Naive thymus-derived CD8-positive, alpha-beta T cell (primary cell): ENCODE measurements at places on chromosomes 7 and 10.

GRCh38 chr7:41224063-41224763 is 478.7 kb downstream of the INHBA start:
- no peak for DNase-seq

- no peak for DNase-seq
Measured at GRCh38 chr10:34584164-34584563, 230.9 kb downstream of the PARD3 start.

- no peak for DNase-seq
Measured at GRCh38 chr7:155731380-155731779, 80.9 kb downstream of the SHH start.

GRCh38 chr10:9469663-9470205 is 1415.2 kb downstream of the GATA3 start:
- no peak for DNase-seq

DNA sequence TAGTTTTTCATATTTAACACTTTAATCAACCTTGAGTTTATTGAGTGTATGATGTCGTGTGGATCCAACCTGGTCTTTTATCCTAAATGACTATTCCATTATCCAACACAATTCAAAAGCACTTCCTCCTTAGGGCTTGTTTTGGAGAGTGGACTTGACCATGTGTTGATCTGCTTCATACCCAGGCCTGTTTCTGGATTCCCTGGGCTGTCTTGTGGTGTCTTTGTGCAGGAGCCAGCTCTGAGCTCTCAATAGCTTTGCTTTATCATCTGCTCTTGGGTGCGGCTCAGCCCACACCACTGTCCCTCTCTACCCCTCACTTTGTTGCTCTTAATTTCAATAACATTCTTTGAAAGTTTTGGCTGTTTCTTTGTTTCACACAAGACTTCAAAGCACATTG is 70.9 kb upstream of the CHST15 start:
- no peak for DNase-seq

- DNase-seq: no peak
Measured at GRCh38 chr10:93849593-93849992, 44.2 kb upstream of the SLC35G1 start.

- DNase-seq: no peak
Measured at GRCh38 chr10:131736321-131736980, 164.4 kb upstream of the PPP2R2D start.

GRCh38 chr10:26714415-26715136 is 17.1 kb downstream of the PDSS1 start:
- DNase-seq: no peak

DNA sequence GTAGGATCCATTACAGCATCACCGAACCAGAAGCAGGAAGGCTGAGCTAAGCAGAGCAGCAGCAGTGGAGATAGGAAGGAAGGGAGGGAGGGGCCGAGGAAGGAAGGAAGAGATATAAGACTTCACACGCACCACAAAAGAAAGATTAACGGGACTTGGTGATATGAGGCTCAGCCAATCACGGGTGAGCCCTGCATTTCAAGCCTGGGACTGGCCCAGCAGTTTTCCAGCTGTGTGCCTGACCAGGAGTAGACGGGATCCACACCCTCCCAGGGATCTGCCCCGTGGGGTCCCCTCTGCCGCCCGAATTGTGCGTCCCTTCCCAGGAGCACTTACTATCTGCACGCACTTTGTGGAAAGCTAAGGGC is 16.2 kb downstream of the ATG9B start:
- DNase-seq: peak; percentile 55

DNA sequence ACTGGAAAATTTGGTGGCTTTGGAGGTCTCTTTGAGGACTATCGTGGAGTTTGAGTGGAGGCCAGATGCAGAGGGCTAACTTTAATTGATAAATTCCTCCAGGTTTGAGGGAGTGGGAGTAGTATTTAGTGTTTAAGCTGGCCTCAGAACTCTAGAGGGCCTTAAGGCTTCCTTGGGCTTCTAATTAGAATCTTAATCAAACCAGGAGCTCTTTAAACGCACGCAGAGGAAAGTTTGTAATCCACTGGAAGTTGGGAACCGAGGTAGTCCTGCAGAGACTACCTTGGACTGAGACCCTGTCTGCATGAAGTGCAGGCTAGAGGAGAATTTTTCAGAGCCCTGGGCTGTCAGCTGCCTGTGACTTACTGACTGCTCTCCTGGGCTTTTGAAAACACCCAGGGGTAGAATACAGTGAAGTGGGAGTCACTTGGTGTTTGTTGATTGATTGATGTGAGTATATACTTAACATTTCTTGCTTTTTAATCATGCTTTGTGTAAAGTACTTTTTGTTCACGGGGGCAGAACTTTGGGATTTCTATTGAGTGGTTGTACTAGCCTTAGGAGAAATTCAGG is 5.9 kb downstream of the SPAG6 start:
- DNase-seq: no peak

- DNase-seq: no peak
Measured at GRCh38 chr10:88222881-88223280, 359.5 kb downstream of the PTEN start.

DNA sequence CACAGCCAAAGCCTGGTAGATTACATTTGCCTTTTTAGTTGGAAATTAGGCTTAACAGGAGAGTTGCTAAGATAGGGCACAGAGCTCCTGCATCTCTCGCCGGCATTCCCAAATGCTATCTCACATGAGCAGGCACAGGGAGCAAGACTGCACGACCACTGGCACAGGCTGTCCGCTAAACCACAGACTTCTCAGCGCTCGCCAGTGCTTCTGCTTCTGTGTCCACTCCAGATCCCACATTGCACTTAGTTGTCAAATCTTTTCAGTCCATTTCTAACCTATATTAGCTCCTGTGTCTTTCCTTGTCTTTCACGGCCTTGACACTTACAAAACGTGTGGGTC is 138.9 kb downstream of the EGFR start:
- no peak for DNase-seq

- no peak for DNase-seq
Measured at GRCh38 chr7:100673942-100674410, 436 bp downstream of the GNB2 start.

- DNase-seq: no peak
Measured at GRCh38 chr10:1180836-1181235, 124.7 kb downstream of the WDR37 start.

DNA sequence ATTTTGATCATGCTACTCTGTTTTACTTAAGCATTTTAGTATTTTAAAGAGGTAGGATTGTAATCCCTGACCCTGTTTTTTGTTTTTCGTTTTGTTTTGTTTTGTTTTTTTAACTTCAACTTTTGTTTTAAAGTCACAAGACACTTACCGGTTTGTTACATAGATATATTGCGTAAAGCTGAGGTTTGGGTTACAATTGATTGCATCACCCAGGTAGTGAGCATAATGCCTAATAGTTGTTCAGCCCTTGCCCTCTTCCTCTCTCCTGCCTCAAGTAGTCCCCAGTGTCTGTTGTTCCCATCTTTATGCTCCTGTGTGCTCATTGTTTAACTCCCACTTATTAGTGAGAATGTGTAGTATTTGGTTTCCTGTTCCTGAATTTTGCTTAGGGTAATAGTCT is 93.1 kb upstream of the TEX47 start:
- DNase-seq: no peak

DNA sequence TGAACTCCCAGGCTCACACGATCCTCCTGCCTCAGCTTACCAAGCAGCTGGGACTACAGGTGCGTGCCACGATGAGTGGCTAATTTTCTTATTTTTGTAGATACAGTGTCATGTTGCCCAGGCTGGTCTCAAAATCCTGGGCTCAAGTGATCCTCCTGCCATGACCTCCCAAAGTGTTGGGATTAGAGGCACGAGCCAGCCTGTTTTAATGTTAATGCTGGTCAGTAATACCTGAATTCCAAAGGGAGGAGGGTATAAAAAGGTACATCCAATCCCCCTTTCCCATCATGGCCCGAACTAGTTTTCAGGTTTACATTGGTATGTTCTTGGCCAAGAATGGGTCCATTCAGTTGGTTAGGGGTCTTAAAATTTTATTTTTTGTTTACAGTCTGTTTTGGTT is 329.1 kb downstream of the PARD3 start:
- no peak for DNase-seq

DNA sequence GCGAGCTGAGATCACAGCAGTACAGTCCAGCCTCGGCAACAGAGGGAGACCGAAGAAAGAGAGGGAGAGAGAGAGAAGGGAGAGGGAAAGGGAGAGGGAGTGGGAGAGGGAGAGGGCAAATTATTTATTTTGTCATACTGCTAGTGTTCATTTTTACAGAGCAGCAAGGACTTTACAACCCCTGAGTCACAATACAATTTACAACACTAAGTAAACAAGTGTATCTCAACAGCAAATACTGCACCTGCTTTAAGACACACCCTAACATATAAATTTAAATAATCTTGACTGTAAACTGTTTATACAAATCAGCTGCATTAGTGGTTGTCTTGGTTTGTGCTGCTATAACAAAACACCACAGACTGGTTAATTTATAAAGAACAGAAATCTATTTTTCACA is 27.2 kb downstream of the HTR5A start:
- no peak for DNase-seq

DNA sequence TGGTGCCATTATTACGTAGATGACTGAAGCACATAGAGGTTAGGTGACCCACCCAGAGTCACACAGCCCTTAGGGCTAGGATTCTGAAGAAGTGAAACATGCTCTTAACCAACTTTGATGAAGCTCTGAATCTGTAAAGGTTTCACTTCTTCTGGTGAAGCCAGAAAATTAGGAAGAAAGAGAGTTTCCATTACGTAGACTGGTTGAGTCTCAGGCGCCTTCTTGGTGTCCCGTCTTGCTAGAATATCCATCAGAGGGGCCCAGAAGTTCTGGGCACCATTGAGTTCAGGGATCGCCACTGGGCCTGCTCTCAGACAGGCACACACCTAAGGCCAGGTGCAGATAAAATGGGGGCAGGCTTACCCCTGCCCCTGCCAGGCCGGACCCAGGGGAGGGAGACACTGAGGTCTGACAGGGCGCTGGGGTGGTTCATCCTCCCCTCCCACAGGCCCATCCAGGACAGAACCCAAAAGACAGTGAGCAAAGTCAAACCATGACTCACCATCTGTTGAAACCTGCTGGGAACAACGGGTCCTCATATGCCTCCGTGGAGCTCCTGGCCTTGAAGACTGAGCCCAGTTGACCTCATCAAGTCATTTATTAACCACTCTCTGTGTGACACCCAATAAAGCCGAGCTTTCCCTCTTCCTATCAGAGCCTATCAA is 33.2 kb downstream of the DRGX start:
- DNase-seq: no peak
